ENCODE measurements at places on chromosomes 1 and 21.

- DNase-seq, result no peak
Measured at GRCh38 chr1:27876341-27877114, 4.2 kb downstream of the THEMIS2 start.

DNA sequence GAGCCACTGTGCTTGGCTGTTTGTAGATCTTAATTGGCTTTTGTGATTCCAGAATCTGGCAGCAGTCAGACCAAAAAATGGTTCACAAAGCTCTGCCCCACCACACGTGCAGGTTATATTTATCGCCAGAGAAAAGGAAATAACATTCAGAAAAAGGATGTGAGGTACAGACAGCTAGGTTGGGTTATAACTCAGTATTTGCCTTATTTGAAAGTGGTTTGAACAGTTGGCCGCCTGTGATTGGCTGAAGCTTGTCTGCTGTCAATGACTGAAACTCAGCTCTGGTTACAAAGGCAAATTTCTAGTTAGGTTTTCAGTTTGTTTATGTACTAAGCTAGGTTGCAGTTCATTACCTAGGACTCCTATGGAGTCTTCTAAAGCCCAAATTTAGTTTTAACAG, 9.6 kb downstream of the SH3BGR start:
- no peak for DNase-seq

DNA sequence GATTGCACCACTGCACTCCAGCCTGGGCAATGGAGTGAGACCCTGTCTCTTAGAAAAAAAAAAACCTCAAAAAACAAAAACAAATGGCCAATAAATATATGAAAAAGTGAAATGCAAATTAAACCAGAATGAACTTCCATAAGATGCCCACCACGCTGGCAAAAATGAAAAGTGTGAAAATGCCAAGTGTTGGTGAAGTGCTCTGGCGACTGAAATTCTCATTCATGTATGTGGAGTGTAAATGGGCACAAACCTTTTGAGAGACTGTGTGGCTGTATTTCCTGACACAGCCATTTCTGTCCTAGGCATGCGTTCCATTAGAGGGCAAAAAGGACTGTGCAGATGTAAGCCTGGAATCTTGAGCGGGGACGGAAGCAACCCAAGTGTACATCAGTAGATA, 18.3 kb downstream of the YBEY start:
- DNase-seq, result no peak

DNA sequence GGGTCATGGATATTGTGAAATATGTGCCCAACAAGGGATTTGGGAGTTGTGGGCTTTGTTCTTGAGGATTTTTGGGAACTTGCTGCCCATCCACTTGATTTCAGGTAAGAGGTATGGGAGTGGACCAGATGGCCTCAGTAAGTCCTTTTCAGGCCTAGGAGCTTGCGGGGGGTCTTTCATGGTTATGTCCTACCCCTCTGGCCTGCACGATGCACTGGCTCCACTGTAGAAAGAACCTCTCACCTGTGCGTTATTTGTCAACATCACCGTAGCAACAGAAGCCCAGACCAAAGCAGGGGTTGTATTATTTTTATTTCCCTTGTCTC, 8.6 kb downstream of the RIIAD1 start:
- DNase-seq, result no peak

DNA sequence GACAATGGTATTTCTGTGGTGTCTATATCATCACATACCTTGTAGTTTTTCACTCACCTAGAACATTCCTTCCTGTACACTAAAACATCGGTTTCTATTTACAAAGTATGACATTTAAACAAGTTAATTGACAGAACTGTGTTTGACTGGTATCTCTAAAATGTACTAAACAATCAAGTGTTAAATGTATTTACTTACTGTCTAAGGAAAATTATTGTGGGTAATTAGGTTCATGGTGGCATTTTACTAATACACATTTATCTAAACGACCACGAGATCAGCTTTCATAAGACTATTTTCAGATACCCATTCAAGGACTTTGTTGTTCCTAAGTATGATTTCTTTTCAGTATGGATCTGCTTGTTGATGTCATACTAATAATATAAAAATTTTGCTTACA, 115.2 kb downstream of the ADGRL2 start:
- DNase-seq, result no peak

- DNase-seq, result no peak
Measured at GRCh38 chr1:245516284-245516759, 361.5 kb downstream of the KIF26B start.

GRCh38 chr1:45375104-45376090, 35.2 kb upstream of the MUTYH start:
- DNase-seq, result no peak

GRCh38 chr1:200027264-200027823, at the start of gene NR5A2:
NR5A2 (plus strand) TSS chr1:200027710; CDS start chr1:200027848, 138 bp downstream.
- DNase-seq, result no peak
